ENCODE measurements at places on chromosomes 3 and 15. TPM values are rescaled to one million over a fixed set of nuclear protein-coding genes. Genes with fewer than 3 reads are reported as not detected.

Gene TMEM207
- total RNA-seq = not detected

DNA sequence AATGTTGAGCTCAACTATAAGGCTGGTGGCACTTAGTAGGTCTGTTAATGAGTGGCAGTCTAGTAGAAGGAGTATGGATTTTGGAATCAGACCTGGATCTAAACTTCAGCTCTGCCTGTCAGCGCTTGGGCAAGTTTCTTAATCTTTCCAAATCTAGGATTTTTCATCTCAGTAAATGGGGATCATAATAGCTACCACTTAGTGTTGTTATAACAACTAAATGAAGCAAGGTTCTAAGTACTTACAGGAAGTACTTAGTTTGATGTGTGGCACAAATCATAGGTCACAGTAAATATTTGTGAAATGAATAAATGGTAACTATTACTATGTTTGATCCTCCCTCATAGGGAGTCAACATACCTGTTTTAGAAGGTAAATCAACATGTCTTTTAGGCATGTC is 31.4 kb downstream of the SLC49A4 start:
- DNase-seq = no peak

DNA sequence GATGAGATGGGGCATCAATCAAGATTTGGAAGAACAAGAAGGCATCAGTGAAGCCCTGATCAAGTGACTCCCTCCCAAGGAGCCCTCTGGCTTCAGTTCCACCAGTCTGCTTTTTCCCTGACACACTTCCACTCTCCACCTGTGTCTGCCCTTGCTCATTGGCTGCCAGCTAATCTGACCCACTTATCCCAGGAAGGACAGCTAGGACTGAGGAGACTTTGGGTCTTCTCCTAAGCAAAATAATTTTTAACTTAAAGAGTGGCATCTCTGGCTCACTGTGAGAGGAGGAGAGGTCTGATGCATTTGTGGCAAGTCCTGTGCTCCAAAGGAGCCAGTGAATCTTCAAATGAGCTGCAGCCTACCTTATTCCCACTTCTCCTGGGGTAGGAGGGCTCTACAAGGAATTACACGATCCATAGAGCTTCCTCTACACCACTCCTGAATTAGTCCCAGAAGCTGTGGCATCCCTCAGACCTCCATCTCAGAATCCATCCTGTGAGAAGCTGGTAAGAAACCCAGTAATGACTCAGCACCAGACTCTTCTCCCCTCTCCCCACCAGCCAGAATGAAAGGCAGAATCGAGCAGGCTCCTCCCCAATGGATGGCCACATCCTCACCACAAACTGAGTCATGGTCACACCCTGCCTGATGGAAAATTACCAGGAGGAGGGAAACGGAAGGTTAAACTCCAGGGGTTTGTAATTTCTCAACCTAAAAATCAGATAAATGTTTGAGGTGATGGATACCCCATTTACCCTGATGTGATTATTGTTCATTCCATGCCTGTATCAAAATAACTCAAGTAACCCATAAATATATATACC is 6.3 kb upstream of the PKM start:
- peak; percentile 97 for DNase-seq

Gene ROPN1B
- total RNA-seq = not detected

Gene ACKR2
- 0.41 TPM for total RNA-seq

GRCh38 chr3:149657926-149658743 is at the start of gene WWTR1:
TSS of gene WWTR1 (minus strand) at chr3:149658025. CDS start at chr3:149657306, 719 bp downstream.
- peak; percentile 94 for DNase-seq

Gene NDUFB5
- total RNA-seq = 148 TPM

GRCh38 chr3:38989917-38990510 is 61.7 kb downstream of the SCN11A start:
- DNase-seq = no peak

DNA sequence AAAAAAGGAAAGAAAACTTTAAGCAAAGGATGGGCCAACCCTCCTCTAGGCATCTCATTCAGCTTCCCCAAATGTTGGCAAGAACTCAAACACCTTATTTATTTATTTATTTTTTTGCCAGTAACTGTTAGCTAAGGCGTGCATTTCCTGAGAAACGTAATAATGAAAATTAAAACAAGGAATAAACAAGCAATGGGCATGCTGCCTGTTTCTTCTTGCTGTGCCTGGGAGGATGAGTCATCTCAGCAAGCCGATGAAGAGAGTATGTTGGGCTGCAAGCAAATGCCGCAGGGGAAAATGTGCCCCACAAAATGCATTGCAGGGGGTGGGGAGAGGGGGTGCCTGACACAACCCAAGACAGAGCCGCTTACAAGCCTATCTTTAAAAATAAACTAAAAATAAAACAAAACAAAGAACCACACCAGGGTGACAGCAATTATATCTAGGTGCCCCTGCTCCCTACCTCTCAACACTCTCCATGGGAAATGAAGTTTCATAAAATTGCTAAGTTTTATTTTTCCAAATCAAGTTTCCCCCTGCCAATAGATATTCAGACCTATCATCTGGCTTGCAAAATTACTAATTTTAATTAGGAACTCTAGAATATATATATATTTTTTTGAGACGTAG is 40.3 kb downstream of the EIF4E3 start:
- DNase-seq = peak; percentile 61
